HFF-Myc (cell line): ENCODE measurements at places on chromosomes 16 and 17.

DNA sequence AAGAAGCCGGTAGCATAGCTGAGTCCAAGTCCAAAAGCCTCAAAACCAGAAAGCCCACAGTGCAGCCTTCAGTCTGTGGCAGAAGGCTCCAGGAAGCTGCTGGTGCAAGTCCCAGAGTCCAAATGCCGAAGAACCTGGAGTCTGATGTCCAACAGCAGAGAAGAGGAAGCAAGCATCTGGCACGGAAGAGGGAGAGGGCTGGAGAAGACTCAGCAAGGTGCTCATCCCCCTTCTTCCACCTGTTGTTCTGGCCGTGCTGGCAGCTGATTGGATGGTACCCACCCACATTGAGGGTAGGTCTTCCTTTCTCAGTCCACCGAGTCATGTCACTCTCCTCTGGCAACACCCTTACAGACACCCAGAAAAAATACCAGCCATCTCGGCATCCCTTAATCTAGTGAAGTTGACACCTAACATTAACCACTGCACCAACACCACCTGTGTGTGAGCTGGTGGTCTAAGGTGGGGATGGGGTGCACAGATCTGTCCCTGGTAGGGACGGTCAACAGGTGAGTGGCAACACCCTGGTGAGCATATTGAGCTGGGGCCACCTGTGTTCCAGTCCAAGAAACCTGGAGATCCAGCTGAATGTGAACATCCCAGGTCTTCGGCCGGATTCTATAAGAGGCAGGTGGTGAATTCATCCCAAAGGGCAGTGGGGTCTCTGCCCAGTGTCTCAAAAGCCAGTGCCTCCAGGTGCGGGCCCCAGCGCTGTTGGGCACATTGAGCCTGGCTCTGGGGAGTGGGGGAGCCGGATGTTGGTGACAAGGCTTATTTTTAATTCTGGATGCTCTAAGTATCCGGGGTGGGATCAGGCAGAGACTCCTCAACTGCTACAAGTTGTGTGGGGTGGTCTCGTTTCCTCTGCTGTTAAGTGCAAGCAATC lies 9.8 kb downstream of the MIEF2 start:
- no peak for DNase-seq

- DNase-seq: no peak
These were observed 33.8 kb upstream of the CRISPLD2 start for GRCh38 chr16:84785843-84786581.

DNA sequence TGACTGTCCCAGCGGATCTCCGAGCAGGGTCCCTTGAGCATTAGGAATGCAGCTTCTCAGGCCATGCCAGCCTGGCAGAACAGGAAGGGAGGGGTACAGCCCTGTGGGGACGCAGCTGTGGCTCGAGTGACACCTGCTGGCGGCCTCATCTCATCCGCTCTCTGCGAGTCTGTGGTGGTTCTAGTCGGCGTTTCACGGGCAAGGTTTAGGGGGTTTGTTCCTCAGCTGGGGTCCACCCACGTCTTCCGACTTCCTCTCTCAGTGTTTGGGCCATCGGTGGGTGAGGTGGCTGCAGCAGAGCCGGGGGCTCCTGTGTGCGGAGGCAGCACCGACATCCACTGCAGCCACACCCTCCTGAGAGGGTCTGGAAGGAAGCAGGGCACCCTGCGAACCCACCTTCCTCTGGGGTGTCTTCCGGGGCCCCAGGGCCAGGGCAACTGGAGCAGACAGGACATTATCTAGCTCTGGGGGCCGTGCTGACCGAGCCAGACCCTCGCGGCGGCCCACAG lies 33.3 kb downstream of the JPH3 start:
- no peak for DNase-seq

GRCh38 chr17:61420745-61421398 lies 21.2 kb downstream of the TBX2 start:
- DNase-seq: no peak

DNA sequence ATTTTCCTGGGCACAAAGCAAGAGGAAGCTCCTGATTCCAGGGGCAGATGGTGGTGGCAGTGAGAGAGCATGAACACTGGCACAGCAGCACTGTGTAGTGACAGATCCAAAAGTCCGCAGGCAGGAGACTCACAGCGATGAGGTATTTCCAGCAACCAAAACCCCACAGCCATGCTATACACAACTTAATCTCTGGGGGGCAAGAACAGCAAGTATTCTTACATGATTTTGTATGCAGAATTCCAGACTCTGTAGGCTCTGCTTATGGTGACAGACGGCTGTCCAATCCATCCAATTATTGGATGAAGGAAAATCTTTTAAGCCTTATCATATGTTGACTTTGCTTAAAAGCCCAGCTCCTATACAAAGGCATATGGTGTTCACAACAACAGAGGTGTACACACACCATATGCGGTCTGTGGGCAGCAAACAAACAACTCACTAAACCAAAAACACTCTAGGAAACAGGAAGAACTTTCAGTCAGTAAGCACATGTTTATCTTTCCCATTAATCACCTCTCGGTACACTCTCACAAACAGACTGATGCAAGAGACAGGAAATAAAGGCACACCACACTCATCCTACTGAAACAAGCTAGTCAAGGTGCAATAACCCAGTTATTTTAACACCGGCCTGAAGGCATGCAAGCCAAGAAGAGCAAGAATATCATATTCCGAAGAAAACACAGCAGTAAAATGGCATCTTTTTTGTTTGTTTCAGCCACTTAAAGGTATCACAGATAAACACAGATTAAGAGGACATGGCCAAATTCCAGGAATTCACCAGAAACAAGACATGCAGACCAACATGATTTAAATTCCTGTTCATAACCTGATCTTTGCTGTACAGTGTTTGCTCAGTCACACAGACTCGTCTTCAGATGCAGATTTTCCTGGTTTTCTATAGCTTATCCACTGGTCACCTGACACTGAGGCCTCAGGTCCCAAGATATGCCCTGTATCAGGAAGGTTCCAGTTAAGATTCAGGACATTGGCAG lies 47.8 kb downstream of the ERN1 start:
- peak; percentile 46 for DNase-seq

DNA sequence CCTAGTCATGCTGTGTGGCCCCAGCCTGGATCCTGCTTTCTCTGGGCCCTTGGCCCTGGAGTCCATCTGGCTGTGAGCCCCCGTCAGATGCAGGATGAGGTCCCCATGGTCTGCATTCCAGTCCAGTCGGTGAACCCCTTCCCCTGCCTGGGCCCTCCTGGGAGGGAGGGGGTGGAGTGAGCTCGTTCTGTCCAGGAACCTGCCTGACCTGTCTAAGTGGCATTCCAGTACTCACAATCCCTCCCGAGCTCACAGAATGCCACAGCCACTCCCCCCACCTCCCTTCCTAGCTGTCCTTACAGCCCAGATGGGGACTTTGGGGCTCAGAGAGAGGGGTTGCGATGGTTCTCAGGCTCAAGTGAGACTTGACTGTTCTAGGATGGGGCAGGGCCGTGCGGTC lies 15.5 kb downstream of the SPNS2 start:
- no peak for DNase-seq

DNA sequence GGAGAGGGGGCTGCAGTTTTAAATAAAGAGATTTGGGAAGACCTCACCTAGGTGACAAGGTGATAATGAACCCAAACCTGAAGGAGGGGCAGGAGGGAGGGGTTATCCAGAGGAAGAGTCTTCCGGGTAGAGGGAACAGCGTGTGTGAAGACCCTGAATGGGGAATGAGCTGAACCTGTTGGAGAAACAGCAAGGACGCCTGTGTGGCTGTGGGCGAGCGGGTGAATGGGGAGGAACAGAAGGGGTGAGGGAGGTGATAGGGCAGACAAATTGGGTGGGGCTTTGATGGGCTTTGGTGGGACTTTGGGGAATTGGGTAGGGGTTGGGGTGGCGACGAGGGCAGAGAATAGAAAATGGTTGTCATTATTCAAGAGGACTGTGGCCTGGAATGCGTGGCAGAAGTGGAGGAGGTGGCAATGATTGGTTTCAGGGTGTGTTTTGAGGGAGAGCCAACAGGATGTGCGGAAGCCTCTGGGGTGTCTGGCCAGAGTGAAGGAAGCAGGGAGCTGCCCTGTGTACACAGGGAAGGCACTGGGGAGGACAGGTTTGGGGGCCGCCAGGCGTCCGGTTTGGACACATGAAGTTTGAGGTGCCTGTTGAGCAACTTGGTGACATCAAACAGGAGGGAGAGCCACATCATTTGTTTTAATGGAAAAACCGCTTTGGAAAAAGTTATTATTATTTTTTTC lies 48.7 kb downstream of the NKD1 start:
- DNase-seq: no peak

DNA sequence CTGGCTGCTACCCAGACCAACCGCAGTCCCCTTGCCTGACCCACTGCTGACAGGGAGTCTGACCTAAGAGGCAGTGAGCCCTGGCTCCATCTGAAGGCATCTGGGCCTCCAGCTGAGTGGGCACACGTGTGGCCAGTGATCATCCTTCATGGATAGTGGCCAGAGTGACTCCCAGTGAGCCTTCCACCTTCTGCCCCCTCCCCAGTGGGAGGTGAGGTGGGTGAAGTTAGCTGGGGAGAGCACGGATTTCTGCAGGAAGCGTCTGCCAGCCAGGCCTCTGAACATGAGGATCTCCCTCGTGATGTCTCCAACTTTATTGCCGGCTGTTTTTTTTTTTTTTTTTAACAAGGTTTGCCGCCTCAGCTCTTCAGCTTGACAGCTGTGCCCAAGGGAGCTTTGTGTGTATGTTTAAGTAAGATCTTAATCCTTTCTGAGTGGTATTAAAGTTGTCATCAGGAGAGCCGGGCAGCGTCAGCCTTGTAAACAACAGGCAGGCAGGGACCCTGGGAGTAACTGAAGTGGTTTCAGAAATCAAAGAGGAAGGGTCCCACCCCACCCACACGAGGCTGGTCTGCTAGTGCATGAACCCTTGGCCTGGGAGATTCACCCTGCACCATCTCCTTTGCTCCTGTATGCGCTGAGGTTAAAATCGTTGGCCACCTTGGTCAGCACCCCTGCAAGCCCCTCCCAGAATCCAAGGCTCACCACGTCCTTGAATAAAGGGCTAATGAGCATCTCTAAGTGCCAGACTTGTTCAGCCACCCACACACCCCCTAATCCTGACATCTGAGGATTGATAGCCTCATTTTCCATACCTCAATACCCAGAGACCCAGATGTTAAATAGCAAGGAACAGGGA lies 33.3 kb downstream of the RHBDL3 start:
- no peak for DNase-seq

GRCh38 chr17:48492401-48493298 lies 38.2 kb downstream of the HOXB1 start:
- no peak for DNase-seq

GRCh38 chr16:15653227-15653626 lies 3.2 kb downstream of the NDE1 start:
- DNase-seq: no peak
